ENCODE measurements at places on chromosomes 4 and X.

DNA sequence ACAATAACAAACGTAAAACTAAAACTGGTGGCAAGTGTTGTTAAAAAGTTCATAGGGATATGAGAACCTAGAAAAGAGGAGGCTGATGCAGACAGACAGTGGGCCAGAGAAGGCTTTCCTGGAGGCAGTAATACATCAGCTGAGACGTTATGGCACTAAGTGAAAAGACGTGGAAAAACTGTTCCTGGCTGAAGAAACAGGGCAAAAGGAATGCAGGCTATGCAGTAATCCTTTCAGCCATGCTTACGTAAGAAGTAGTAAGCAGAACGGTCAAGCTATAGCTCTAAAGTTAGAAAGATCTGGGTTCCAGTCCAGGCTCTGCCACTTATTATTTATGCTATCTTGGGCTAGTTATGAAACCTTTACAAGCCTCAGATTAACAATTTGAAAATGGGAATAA lies 6.4 kb downstream of the LAMTOR3 start:
- no peak for DNase-seq

DNA sequence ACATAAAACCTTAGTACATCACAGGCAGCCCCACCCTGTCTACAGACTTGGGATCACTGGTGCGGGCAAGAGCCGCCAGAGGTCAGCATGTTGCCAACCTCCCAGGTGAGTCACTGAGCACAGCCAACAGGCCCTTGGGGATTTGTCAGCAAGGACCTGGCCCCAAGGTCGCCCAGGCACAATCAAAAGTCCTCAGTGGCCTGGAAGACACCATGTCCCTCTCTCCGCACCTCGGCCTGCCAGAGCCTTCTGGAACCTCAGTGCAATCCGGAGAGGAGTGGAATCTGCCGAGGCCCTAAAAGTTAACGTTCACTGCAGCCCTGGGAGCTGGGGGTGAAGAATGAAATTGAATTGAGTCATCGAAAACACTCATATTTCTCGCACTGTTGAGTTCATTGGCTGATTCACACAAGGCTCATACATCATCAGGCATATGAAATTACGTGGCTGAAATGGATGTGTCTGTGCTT lies 74.3 kb downstream of the WFS1 start:
- DNase-seq, result no peak

- DNase-seq, result no peak
These were observed 216.8 kb downstream of the GRID2 start for GRCh38 chr4:92520563-92520962.

- no peak for DNase-seq
These were observed 55.4 kb upstream of the TRO start for GRCh38 chrX:54865208-54865607.

GRCh38 chrX:136780241-136780640 lies 491 bp downstream of the ARHGEF6 start:
- DNase-seq, result no peak

GRCh38 chrX:2690856-2691542 lies at the start of gene CD99:
Gene CD99, plus strand, starts transcription at chrX:2691295. Its CDS starts 66 bp downstream, at chrX:2691361.
- peak; percentile 96 for DNase-seq

- no peak for DNase-seq
These were observed 197.0 kb downstream of the CAMK2D start for GRCh38 chr4:113564493-113564892.

DNA sequence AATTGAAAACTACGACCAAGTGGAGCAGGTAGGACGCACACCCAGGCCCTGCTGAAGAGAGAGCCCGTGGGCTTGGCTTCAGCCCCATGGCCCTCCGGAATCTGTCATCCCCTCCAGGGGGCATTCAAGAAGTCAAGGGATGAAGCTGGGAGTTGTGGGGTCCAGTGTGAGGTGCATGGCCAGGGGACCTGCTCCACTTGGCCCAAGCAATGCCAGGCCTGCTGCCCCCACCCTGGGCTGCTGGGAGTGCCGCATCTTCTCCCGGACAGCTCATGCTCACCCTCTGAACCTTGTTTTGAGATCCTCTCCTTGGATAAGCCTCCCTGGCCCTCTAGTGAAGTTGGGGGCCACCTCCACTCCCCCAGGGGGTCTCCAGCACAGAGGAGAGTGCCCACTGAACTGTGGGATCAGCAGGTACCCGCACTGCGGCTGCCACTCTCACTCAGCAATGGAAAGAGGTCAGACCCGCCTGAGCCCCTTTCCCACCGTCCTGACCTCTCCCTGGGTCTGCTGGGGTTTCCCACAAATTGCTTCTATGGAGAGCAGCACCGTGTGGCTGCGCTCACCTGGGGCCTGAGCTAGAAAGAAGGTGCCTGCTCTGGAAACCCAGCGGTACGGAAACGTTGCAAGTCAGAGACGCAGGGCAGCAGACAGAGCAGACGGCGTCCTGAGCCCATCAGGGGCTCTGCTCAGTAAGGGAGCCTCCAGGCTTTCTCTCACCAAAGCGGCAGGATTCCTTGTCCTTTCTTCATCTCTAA lies 5.0 kb upstream of the ABLIM2 start:
- DNase-seq, result no peak

DNA sequence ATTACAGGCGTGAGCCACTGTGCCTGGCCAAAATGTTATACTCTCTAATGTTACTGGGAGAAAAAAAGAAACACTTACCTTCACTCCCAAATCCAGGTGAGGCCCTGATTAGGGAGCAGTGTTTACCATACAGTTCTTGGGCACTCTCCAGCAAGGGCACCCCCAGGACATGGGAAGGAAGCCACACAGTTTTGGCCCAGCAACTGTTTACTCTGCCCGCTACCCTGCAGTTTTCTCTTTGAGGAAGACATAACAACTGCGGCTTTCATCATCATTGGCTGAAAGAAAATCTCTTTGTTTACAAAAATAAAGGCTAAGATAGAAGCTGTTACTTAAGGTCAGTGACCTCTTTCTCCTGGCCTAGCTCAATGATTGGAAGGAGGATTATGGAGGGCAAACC lies 145.5 kb upstream of the DUSP21 start:
- DNase-seq, result no peak

GRCh38 chr4:18105030-18106011 lies 83.8 kb upstream of the LCORL start:
- DNase-seq, result no peak

DNA sequence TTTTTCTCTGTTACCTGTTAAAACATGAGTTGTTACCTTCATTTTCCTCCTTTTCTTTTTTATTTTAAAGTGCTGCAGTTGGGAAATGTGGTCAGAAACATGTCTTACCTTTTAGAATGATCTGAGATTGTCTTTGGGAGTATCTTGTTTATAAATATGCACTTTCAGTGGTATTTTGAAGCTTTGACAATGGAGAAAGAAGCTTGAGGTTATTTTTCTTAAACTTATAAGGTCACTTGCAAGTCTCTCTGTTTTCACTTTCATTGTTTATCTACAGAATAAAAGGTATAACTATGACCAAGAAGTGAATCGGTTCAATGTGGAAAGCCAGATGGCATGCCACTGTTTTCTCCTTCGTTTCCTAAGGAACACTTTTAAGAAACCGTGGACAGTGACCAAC lies 167.5 kb upstream of the SLC7A11 start:
- no peak for DNase-seq

GRCh38 chr4:31220921-31221320 lies 500.8 kb downstream of the PCDH7 start:
- DNase-seq, result no peak

DNA sequence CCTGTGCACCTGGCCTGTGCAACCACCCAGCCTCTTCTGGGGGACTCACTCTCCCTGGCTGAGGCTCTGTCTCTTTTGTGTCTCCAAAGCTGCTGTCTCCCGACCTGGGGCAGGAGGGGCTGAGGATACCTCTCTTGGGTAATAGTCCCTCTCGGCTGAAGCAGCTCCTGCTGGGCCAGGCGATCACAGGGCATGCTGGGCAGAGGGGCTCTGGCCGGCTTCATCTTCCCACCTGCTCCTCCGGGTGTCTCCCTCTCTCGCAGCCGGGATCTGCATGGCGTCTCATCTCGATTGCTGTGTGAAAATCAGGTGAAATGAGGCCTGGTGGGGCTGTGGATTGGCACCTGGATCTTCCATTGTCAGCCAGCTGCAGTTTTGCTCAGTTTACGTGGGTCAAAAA lies 53.2 kb downstream of the MGST2 start:
- DNase-seq, result no peak

DNA sequence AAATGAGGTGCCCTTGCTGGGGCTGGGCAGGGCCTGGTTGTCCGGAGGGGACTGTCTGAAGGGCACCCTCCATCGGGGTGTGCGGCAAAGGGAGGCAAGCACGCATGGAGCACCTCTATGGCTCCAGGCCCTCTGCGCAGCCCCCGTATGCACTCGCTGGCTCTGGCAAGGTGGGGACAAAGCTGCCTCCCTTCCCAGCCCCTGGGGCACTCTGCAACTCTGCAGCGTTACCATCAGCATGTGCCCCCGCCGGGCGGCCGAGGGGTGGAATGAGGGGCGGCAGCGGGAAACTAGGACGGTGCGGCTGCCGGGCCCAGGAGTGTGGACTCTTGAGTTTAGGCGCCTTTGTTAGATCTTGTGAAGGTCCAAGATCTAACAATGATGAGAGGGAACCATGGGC lies 26.4 kb downstream of the TRMT44 start:
- no peak for DNase-seq

GRCh38 chrX:20061855-20062254 lies 54.9 kb downstream of the MAP7D2 start:
- no peak for DNase-seq

DNA sequence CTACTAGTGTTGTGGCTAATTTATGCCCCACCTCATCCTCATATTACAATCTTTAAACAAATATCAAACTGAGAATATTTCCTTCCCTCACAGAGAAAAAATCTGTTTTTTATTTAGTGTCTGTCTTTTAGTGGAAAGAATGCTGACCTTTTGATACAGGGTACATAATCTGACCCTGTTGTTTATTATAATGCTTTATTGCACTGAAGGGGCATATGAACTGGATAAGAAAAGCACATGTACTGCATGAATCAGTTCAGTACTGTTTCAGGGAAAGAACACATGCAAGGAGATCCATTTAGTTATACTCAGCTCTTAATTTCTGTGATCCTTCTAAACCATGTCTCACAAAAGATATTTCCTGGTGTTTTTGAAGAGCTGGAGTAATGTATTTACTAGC lies 15.5 kb upstream of the DYNLT3 start:
- no peak for DNase-seq

GRCh38 chr4:7199129-7199725 lies 6.9 kb downstream of the SORCS2 start:
- peak; percentile 35 for DNase-seq

GRCh38 chrX:1167466-1167865 lies 45.0 kb downstream of the CRLF2 start:
- DNase-seq, result no peak

All from right hindlimb (tissue), 1 donor.